ENCODE measurements at places on chromosomes 1 and 21.

DNA sequence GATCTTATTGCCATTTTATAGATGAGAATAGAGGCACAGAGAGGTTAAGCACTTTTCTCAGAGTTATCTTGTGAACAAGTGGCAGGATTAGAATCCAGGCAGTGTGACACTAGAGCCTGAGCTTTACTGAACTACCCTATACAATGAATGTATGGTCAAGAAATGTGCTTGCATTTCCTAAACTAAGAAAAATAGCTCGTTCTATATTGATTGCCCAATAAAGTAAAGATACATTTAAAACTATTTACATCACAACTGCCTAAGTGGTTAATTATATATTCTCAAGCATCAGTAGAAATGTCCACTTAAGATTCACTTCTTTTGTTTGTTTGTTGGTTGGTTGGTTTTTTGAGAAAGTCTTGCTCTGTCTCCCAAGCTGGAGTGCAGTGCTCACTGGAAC, 91.6 kb downstream of the ZFYVE9 start:
- no peak for ATAC-seq

DNA sequence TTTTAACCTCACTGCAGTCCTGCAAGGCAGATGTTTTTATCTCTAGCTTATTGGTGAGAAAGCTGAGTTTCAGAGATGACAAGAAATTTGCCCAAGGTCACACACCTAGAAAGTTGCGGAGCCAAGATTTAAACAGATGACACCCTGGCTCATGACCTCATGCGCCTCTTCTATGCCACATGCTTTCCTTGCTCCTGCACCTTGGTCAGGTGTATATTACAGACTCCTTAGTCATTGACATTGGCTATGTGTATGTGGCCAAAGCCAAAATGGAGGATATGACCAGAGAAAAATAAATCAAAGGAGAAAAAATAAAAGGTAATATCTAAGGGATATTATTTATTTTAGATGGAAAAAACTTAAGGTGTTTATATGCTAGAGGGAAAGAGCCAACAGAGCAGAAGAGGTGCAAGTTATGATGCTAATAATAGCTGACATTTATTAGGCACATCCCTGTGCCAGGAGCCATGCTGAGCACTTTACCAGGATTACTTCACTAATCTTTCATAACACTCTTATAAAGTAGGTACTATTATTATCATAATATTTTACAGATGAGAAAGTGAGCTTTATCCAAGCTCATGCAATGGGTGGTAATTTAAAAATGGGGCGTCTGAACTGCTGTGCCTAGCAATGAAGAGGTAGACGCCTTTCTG, 13.8 kb upstream of the MYOC start:
- no peak for ATAC-seq

DNA sequence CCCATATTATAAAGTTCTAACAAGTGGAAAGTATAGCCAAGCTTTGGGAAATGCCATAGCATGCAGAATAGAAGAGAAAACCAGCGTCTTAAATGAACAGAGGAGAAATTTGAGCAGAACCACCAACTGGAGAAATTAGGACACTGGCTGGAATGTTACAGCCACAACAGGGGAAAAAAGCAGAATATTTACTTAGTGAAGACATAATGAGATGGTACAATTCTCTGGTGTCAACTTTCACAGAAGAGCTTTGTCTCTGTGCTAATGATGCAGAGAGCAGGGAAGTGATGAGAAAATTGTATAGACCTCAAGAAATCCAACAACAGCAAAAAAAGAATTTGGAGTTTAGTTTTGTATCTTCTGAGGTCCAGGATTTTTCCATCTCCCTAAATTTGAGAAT, 249.7 kb downstream of the KIF26B start:
- ATAC-seq, result no peak

GRCh38 chr1:35452106-35452774, 105.0 kb downstream of the KIAA0319L start:
- ATAC-seq, result no peak

DNA sequence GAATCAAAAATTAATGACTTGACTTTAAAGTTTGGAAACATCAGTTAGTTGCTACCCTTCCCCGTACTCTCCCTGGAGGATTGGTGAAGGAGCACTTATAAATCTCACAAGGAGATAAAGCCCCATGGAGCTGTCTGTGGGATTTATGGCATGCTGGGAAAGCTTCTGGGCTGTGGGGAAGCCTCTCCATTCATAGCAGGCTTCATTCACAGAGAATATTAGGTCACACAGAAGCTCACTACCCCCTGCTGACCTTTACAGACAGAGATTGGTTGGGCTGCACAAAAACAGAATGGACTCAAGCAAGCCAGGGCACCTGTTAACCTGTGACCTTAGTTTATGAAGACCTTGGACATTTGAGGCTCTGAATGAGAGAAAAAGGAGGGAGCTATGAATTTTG, 32.1 kb downstream of the RGL1 start:
- ATAC-seq, result no peak

Measured in stimulated activated memory B cell treated with anti-CD40 and anti-IgM and Interleukin-4, amounts not matched to agents 10 μg/mL and 1 μg/mL and 100 μg/mL, for 72 hours (primary cell).